ENCODE measurements at places on chromosomes 2 and 18.

- DNase-seq = no peak
These were observed 29.3 kb upstream of the NFATC1 start for GRCh38 chr18:79366177-79367094.

DNA sequence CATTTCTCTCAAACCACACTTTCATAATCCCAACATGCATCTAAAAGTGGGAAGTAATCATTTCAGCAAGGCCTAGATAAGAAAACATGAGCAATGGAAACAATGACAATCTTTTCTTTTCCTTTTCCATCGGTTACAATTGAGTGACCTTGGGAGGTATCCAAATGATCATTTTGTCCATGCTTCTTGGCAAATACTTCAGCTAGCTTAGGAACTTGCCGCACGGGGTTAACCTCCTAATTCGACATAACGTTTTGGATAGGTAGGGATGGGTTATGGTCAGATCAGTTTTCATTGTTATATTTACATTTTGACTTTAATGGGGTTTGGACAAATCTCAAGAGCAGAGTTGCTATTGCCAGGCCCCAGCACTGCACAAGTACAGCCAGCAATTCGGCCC is 4.6 kb upstream of the PTPRM start:
- no peak for DNase-seq

GRCh38 chr2:188403676-188404075 is 112.0 kb downstream of the GULP1 start:
- DNase-seq = no peak

DNA sequence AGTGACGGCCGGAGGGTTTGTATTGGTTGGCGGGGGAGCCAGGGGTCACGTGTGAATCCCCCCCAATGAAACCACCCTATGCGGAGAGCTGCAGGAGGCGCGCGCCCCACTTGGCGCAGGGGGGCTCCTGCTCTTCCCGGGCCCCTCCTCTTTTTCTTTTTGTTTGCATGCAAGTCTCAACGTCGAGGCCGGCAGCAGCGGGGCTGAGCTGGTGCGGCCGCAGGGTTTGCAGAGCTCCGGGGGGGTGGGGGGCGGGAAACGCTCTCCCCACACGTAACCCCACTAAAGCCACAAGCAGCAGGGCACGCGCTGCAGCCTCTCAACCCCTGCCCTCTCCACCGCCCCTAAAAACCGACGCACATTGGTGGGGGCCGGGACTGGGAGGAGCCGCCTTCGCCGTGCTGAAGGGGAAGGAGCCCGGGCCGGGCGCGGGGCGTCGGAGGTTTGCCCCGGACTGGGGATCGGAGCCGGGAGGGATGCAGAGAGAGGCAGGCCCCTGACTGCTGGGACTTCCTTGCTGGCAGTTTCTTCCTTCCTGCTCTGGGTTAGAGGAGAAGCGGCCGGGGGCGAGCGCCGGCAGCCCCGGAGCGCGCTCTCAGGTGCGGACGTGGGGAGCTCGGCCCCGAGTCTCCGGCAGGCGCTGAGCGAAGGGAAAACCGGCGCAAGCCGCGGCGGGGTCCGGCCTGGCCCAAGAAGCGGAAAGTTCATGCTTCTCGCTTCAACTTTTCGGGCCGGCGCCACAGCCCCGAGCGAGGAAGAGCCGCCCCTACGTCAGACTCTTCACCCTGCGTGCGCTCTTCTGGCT is 864 bp downstream of the LBH start:
- DNase-seq = peak; percentile 71

DNA sequence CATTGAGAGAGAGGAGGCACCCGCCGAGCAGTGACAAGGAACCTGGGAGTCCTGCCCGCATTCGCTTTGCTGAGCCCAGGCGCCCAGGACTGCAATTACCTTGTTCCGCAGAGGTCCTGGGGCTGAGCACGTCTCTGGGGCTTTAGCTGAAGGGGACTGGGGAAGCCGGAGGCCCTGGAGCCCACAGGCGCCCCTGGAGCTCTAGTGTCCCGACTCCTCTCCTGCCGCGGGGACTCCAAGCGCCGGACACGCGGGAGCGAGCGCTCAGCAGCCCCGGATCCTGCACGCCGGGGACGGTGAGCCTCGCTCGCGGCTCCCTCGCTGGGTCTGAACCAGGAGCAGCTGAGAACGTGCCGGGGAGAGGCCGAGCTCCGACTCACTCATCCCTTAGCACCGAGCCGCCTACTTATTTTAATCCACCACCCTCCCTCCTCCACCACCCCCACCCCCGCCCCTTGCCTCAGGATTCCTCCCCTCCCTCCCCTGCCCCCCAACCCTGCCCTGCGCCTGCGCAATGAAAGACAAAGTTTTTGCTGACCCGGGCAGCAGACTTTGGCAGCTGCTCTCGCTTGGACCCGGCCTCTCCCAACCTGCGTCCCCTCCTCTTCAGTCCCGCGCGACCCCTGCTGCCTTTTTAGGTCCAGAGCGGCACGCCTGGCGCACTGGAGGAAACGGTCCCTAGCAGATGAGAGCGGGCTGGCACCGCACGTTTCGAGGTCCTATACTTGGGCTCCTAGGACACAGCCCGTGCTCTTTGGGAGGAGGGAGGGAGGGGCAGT is at the start of gene OSR1:
Gene OSR1 (minus strand): TSS at position 382 of the 779 bp plus-strand sequence. CDS start 4,818 bp downstream, outside the sequence.
- DNase-seq = no peak

- DNase-seq = no peak
These were observed 35.0 kb downstream of the HPCAL1 start for GRCh38 chr2:10337449-10338269.

DNA sequence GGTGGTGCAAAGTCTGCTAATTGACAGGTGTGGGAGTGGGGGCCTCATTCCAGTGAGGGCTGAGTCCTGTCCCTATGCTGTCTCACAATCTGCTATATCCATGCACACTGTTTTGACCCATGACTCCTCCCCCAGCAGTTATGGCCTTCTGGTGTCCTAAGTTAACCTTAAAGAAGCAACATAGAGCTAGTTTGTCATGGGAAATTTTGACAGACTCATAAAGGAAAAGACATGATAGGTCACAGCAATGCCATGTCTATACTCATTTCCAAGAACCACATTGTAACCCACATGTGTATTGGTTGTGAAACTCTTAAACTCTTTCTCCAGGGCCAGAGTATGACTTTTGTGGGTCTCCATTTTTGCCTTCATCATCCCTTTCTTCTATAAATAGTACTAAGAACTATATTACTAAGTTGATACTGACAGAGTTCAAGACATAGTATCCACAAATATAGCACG is 78.2 kb upstream of the SLC1A4 start:
- no peak for DNase-seq

DNA sequence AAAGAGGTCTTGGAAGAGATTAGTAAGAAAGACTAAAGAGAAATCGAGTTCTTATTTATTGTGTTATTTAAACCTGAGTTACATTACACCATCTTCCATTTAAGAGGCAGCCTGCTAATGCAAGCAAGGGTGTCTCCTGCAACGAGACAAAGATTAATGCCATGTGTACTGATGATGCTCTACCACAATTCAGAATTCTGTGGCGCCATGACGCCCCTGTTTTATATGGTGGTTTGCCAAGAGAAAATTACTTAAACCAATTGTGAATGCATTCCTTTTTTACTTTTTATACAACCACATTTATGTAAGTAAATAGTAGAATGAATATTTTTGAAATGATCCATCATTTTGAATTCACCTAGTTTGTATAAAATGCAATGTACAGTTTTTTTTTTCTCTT is 356.1 kb upstream of the ZEB2 start:
- no peak for DNase-seq

GRCh38 chr2:239805043-239805329 is 220.2 kb downstream of the NDUFA10 start:
- no peak for DNase-seq

DNA sequence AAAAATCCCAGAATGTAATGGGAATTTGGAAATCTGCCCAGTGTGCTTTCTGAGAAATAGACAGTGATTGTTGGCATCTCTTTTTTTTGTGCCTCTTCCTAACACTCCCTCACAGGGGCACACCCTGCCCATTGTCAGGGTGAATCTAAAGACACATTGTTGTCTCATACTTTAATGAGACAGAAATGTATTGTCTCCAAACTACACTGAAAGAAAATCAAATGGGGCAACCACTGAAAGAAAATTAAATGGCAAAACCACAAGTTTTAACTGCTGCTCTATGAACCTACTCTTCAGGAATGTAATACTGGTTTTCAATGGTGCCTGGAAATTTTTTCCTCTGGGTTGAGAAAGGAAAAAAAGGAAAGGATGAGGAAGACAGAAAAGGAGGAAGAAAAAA is 43.2 kb upstream of the GLS start:
- DNase-seq = no peak

DNA sequence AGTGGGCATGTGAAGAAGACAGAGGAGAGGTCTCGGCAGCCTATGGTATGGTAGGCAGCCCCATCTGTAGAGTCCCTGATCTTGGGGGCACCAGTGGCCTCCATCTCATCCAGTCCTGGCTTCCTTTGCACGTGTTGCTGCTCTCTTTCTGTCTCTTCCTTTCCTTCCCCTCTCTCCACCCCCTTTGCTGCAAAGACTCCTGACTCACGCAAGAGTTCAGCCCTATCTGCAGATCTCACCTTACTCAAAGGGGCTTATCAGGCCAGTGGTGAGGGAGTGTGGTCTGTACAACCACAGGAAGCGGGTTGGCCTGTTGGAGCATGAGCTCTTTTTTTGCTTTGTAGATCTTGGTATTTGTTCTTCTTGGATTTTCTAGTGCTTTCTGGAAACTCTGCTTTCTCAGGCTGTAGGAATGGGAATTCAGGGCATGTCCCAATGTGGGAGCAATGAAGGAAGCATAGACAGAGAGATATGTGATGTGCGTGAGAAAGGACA is 14.6 kb upstream of the NT5DC4 start:
- peak; percentile 42 for DNase-seq

GRCh38 chr2:132656266-132656975 is 13.6 kb downstream of the LYPD1 start:
- no peak for DNase-seq

DNA sequence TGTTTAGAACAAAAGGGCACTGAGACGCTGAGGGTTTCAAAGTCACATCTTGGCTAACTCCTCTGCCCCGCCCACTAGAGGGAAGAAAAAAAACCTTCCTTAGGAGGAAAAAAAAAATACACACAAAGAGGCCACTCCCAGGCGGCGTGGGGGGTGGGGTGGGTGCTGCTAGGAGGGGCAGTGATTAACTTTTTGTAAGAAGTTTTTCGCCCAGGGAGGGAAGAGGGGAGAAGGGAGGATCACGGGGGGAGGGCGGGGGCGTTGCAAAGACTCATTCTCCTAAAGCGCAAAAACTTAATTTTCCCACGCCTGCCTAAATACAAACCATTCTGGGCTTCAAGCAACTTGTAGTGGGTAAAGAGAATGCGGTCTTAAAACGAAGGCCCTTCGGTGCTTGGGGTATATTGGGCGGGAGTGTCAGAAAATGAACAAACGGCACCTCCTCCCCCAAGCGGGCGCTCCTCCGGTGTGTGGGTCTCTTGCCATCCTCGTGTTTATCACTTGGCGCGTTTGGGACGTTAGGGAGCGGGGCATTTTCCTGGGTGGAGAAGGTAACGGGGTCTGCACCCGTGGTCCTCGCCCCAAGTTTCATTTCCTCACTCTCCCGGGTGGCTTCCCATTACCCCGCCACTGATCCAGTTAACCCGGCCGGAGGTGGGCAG is 1.7 kb downstream of the CXCR4 start:
- DNase-seq = no peak

GRCh38 chr2:240687045-240687740 is 4.5 kb upstream of the AQP12A start:
- DNase-seq = no peak

DNA sequence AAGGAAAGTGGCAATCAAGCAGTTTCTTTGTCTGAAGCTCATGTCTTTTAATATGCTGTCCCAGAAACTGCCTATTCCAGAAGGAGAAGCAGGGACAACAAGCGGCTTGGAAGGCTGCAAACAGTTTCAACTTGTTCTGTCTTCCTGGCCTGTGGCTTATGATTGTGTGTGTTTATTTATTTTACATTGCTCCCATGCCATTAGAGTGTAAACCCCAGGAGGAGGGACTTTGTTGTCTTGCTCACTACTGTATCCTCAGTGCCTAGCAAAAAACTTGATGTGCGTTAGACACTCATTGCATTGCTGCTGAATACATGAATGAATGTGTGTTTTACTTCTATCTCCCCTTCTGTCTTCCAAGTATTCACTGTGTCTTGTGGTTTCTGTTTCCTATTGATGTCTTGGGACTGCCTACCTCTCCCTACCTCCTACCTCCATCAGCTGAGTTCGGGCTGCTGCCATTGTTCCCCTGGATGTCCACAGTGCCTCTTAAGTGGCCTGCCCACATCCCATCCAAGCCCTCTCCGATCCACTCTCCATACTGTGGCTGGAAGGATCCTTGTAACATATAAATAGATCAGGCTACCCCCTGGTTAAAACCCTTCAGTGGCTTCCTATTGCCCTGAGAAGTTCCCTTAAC is 261.4 kb downstream of the DYSF start:
- DNase-seq = no peak

DNA sequence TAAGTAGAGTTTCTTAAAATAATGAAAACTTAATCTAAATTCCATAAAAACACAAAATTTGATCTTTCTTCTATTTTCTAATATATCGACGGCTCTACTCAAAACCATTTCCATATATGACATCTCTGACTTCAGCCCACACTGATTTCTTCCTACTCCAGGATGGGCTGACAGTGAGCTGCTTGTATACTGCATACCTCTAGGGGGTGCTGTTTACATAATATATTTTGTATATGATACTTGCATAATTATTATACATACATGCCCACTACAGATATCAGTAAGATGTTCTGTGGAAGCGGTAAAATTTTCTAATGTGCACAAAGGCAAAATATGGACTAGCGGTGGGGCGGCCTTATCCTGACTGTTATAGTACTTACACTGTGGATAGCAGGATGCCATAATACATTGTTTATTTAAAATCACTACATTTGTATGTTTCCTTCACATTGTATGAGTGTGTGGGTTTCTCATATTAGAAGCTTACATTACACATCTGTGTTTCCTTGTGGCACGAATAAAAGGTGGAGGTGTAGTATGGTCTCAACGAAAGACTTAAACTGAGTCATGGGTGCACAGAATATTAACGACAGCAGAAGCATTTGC is 66.1 kb upstream of the NXPH2 start:
- no peak for DNase-seq

GRCh38 chr2:241198381-241199279 is 10.2 kb downstream of the ANO7 start:
- no peak for DNase-seq

DNA sequence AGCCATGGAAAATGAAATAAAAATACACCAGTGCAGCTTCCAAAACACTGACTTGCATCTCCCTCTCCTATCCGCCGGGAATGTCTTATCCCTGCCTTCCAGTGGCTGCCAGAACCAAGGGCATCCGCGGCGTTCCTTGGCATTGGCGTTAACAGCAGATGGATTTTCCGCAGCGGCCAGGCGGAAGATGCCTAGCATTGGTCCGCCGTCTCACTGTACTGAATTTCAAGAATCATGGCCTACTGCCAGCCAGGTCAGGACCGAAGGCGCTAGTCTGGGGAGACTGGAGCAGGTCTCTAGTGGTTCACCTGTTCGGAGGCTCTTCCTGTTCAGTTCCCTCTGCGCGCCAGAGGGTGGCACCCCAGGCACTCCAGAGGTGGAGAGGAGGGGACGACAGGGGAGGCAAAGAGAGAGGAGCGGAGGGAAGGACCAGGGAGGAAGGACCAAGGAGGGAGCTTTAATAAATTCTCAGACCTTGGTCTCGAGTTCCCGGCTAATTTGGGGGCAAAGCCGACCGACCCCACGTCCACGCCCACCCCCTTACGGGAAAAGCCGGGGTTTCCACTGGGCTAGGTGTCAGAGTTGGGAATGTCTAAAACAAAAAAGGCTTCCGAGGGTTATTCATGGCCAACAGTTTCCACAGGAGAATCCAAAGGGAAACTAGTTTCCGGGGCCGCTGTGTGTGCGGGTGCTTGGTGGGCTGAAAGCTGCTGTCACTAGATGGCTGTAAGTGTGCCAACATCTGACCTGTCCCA is 3.7 kb upstream of the BCL2L11 start:
- peak; percentile 81 for DNase-seq

GRCh38 chr2:228417526-228417925 is 236.0 kb upstream of the SPHKAP start:
- no peak for DNase-seq

Data from hematopoietic multipotent progenitor cell treated with erythropoietin and hydrocortisone succinate and interleukin-3 and kit ligand, for 17 days (in vitro differentiated cells).